ENCODE measurements at places on chromosomes 11 and 22.

DNA sequence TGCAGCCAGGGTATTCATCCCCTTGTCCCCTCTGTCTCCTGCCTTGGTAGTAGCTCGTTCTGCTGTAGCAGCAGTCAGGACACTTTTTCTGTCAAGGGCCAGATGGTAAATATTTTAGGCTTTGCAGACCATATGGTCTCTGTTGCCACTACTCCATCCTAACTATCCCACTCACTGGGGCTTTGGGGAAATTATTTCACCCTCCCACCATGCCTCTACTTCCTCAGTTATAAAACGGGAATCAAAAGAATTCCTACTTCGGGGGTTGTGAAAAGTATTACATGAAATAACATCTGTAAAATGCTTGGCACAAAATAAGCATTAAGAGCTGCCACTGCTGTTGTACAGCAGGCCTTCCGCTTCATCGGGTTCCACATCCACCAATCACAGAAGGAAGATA lies 89.9 kb upstream of the LDLRAD3 start:
- no peak for DNase-seq

- no peak for DNase-seq
These were observed 16.0 kb upstream of the CYB5R3 start for GRCh38 chr22:42664976-42665831.

- no peak for DNase-seq
These were observed 9.8 kb upstream of the DDX10 start for GRCh38 chr11:108654994-108655631.

DNA sequence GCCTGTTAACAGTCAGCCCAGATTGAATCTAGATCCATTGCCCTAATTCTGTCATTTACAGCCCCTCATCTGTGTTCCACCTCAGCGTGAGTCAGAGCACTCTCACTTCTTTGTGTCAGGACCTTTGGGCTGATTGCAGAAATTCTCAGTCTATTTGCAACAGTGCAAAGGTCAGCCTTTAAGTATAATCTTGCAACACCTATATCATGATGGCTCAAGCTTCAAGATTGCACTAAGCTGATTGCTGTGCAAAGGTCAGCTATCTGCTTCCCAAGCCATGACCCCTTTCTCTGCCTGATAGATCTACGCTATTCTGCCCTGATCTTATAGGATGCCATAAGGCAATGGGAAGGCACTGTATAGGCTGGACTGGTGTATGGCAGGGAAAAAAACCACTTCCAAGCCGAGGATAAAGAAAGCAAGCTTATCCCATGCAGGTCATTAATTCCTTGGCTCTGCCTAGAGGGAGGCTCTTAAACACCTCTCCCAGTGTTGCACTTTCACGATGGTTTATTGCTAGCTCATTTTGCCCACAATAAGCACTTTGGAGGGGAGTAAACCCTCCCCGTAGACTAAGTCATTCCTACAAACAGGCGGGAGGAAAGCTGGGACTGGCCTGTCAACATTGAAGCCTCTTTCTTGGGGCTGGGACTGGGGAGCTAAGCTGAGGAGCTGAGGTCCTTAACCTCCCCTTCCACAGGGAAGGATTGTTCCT lies 100.6 kb downstream of the RRAS2 start:
- DNase-seq: no peak

DNA sequence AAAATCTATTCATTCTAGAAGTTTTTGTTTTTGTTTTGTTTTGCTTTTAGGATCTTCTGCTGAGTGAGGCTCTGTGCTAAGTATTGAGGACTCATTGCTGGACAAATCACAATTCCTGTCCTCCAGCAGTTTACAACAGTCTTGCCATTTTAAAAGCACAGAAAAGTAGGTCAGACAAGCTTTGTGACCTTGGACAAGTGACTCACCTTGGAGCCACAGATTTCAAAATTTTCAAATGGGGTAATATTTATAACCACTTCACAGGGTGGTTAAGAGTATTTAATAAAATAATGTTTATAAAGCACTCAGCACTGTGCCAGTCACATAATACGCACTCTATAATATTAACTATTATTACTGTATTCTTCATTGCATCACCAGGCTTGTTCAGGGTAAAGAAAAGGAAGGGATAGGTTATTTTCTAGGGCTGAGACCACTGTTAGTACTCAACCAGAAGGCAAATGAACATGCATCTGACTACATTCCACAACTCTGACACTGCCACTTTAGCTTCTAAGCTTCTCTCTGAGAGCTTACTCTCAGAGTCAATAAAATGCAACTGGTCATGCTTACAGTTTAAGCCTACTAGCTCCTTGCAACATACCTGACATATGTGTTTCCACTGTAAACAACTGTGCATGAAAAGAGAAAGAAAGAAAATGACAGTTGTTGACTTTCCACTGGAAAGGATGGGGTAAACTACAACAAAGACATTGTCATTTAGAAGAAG lies 63.2 kb upstream of the FIBIN start:
- DNase-seq: no peak

DNA sequence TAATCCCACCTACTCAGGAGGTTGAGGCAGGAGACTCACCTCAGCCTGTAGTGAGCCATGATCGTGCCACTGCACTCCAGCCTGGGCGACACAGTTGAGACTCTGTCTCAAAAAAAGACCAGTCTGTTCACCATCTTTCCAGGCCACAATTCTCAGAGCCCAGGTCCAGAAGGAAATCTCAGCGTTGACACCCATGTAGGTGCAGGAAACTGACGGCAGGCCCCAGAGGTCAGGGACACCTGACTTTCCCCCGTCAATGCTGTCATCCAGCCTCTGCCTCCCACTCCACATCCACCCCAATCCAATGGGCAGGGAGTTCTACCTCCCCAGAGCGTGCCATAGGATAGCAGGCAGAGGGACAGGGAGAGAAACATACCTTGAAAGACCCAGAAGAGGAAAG lies 5.9 kb upstream of the GRK2 start:
- no peak for DNase-seq

- no peak for DNase-seq
These were observed 86.5 kb downstream of the FAM76B start for GRCh38 chr11:95703049-95703448.

Measured in T-helper 22 cell (primary cell).